BE2C (cell line): ENCODE measurements at places on chromosomes 13 and 19.
A peak's percentile ranks its signal among the peaks of the same experiment; 100 is the strongest.

DNA sequence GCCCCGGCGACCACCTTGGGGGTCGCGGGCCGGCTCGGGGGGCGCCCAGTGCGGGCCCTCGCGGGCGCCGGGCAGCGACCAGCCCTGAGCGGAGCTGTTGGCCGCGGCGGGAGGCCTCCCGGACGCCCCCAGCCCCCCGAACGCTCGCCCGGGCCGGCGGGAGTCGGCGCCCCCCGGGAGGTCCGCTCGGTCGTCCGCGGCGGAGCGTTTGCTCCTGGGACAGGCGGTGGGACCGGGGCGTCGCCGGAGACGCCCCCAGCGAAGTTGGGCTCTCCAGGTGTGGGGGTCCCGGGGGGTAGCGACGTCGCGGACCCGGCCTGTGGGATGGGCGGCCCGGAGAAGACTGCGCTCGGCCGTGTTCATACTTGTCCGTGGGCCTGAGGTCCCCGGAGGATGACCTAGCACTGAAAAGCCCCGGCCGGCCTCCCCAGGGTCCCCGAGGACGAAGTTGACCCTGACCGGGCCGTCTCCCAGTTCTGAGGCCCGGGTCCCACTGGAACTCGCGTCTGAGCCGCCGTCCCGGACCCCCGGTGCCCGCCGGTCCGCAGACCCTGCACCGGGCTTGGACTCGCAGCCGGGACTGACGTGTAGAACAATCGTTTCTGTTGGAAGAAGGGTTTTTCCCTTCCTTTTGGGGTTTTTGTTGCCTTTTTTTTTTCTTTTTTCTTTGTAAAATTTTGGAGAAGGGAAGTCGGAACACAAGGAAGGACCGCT is 729 bp downstream of the STK11 start:
- DNase-seq: no peak

GRCh38 chr13:40024967-40025714 is 369.7 kb downstream of the COG6 start:
- no peak for DNase-seq

DNA sequence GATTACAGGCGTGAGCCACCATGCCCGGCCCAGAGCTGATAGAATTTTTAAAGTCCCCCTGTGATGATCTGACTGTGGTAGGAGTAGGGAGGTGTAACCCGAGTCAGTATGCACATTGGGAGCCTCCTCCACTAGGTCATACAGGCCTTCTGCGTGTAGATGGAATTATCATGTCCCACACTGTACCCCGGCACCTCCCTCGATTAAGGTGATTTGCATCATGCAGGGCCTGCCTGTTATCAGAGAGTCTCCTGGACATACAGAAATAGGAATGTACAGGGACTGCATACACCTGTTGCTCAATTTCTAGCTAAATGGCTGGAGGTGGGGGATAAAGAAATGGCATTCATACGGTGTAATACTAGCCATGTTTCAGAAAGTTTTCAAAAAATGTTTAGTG is 922 bp upstream of the ERVK3-1 start:
- DNase-seq: no peak

DNA sequence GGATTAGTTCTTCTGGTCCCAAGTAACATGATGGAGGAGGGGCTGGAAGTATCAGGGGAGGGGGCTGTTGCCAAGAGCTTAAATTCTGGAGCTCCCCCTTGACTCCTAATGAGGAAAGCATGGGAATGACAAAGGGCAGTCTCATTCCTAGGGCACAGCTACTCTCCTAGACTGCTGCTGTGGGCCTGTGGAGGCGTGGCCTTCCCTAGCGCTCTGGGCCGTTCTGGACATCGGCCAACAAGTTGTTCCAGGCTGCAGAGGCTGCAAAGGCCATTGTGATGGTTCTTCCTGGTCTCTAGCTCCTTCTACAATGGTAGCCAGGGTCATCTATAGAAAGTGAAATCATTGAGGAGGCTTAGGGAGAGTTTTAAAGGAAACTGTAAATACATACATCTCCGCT is 916.6 kb downstream of the DIAPH3 start:
- DNase-seq: peak; percentile 88

DNA sequence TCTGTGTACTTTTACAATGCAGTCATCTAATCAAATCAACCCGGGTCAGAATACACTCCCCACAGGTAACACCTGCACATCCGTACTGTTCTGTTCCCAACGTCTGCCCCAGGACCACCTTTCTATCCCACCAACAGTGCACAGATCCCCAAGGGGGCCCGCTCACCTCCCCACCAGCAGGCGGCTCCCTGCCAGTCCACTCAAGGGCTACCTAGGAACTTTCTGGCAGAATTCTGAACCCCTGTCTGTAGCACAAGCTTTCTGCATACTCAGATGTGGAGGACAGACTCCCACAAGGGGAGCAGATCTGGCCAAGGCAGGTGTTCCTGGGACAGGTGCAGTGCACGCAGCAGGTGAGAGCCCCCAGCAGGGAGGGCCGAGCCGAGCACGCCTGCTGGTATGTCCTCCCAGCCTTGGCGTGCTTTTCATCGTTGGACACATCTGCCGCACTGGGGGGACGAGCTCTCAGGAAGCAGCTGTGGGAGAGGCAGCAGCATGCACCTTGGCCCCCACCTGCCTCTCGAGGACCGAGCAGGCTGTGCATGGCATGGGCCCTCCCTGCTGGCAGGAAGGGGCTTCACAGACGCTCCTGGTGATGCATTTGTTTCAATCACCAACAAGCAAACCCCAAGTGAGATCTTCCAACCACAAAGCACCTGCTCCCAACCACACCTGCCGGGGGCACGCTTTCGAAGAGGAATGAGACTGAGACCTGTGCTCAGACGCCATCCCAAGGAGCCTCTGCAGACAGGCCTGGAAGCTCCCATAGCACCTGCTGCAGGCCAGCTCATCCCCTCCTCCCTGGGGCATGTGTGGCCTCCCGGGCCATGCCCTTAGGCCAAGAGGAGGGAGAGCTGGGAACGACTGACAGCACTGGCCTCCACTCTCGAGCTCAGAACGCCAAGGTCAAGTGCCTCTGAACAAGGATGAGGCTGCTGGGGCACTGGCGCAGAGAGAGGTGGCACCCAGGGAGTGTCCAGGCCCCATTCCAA is 35.9 kb downstream of the RAB20 start:
- DNase-seq: no peak

DNA sequence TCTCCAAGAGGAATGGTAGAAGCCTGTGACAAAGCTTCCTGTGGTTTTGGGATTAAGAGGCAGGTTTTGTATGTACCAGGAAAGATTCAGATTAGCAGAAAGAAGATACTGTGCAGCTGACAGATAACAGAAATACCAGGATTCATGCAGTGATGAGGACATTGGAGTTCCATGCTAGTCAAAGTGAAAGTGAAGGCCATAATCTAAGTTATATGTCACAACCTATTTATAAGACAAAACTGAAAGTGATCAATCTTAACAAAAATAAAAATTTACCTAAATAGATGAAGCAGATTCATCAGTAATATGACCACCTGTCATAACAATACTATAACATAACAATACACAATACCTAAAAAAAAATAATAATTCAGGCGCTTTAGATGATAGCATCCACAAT is 1305.2 kb upstream of the PCDH9 start:
- DNase-seq: no peak

DNA sequence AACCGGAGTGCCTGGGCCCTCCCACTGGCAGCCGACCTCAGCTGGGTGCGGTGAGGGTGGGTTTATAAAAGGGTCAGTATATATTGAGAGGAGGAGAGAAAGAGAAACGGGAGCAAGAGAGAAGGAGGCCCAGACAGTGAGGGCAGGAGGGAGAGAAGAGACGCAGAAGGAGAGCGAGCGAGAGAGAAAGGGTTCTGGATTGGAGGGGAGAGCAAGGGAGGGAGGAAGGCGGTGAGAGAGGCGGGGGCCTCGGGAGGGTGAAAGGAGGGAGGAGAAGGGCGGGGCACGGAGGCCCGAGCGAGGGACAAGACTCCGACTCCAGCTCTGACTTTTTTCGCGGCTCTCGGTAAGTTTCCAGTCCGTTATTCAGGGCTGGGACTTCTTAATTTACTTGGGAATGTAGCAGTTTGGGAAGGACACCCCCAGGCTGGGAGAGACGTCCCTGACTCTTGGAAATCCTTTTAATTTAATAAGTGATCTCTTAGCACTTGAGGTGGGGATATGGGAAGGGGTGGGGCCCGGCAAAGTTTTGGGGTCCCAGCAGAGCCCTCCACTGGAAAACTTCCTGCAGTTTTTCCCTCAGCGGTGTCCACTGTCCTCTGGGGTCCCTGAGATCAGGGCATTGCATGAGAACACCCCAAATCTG is at the start of gene EMP3:
EMP3 (plus strand) TSS at position 288 of the 646 bp plus-strand sequence. CDS start 1,293 bp downstream, outside the sequence.
- peak; percentile 50 for DNase-seq

GRCh38 chr19:1396019-1396767 is 5.1 kb downstream of the GAMT start:
- DNase-seq: no peak

GRCh38 chr13:36051082-36051481 is 80.1 kb downstream of the DCLK1 start:
- DNase-seq: no peak

DNA sequence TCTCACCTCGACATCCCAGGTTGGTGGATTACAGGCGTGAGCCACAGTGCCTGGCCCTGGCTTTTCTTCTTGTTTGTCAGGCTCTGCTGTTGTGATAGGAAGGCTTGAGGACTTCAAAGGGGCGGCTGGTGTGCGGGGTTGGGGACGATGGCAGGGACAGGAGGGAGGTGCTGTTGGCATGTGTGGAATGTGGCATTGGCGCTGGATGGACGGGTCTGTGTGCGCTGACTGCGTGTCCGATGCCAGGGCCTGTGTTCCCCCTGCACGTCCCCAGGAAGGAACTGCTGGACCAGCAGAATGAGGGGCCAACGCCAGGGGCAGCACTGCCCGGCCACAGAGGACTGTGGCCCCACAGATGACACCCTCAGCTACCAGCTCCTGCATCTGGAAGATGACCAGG is 12.7 kb upstream of the PTBP1 start:
- no peak for DNase-seq

DNA sequence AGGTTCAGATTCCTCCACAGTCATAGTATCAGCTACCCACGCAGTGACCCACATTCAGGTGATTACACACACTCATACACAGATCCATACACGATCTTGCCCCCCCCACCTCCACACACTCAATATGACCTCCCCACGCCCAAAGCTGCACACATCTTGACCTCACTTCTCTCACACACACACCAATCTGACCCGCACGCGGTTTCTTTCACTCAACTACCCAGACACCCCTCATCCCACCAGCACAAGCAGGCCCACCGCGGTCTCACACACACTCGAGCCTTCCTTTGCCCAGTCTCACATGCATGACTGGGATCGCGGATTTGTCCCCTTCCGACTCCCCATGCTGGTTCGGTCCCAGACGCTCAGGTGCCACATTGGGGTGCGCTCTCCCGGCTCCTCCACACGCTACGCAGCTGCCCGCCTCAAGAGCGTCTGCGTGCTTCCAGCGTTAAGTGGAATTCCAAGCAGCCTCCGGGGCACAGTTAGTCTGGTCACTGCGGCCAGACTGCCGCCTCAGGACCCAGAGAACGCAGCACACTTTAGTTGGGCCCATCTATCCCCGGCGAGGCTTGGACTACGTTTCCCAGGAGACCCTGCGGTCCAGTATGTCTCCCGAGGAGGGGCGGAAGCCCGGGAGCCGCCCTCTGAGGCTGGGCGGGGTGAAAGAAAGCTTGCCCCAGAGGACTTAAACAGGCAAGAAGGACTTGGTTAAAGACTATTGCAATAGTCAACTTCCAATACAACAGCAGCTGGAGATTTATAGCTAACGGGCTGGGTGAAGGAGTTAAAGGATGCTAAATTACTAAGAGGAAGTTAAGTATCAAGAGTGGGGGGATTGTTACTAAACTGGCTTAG is 746 bp upstream of the ZNF345 start:
- DNase-seq: peak; percentile 90

- DNase-seq: no peak
These were observed 602.2 kb downstream of the UQCRFS1 start for GRCh38 chr19:28610731-28611130.
